Osteoblast (primary cell): ENCODE measurements at places on chromosomes 12 and 14.

DNA sequence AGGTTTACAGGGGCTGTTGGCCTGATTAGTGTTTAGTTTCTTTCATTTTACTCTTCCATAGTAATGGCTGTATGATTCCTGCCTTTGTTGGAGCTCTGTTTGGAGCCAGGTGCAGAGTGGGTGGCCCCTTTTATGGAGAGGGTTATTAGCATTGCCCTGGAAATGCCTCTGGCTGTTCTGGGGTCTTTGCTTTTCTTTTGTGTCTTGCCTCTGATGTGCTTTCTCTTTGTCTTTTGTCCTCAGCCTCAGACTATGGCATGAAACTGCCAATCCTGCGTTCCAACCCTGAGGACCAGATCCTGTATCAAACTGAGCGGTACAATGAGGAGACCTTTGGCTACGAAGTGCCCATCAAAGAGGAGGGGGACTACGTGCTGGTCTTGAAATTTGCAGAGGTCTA lies 6.9 kb downstream of the MLEC start:
- DNase-seq: no peak

DNA sequence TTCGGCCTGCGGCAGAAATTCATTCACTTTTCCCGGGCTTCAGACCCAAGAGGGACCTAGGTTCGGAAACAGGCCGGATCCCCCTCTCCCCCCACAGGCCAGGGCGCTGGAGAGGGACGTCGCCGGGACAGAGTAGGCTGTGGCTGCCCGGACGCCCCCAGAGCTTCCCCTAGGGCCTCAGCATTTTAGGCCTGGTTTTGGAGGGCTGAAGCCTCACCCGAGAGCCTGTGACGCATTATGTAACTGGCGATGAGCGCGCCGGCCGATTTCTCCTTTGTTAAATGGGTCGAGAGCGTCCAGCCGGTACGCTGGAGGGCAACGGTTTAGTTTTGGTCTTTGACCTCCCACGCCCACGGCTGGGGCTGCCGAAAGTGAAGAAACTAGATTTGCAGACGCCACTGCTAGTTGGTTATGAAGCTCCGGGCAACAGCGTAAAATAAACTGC lies 657 bp downstream of the PEBP1 start:
- DNase-seq: no peak

DNA sequence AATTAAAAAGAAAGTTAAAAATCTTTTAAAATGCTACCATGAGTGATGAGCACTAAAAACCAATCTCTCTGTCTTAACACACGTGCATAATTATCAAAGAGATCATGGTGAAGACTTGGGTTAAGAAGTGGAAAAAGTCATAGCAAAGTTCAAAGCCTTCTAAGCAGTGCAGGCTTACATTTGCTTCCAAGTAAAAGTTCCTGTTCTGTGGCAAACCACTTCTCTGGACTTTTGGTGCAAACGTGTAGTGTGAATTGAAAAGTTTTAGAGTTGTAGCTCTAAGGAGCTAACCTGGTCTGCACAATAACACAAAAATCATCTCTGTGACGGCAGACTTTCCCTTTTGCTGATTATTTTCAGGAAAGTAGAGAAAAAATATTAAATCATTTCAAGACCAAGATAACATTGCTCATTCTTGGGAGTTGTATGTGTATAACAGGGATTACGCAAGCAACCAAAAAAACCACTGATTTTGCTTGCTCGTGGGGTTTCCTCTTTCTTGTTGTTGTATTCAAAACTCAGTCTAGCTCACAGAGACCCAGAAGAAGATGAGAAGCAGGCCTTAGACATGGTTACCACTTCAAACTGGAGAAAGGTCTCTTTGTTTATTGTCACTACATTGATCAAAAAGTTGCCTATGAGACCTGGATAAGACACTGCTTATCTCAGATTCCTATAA lies 2.3 kb upstream of the GLIPR1 start:
- peak; percentile 41 for DNase-seq

GRCh38 chr12:56900583-56900982 lies 33.6 kb downstream of the SDR9C7 start:
- DNase-seq: no peak

- no peak for DNase-seq
Observed at GRCh38 chr12:103680591-103681141, 93.6 kb downstream of the STAB2 start.

GRCh38 chr12:94799136-94799535 lies 148.8 kb upstream of the TMCC3 start:
- DNase-seq: no peak

- no peak for DNase-seq
Observed at GRCh38 chr12:107459641-107460040, 226.0 kb upstream of the PWP1 start.

- DNase-seq: no peak
Observed at GRCh38 chr12:123465084-123465483, 7.1 kb downstream of the SNRNP35 start.

DNA sequence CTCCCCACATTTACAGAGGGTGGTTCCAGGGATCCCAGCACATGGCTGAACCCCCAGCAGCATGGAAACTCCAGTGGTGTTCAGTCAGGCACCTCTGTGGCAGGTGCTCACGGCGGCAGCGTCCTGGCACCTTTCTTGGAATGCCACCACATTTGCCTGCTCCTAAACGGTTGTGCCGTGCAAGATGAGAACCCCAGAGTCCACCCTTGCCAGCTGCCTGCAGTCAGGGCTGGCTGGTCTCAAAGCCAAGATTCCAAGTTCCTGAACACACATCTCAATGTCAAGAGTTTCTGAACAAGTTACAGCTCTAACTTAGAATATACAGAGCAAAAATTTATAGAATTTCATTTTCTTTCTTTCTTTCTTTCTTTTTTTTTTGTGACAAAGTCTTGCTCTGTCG lies 38.7 kb downstream of the DDX51 start:
- peak; percentile 35 for DNase-seq

DNA sequence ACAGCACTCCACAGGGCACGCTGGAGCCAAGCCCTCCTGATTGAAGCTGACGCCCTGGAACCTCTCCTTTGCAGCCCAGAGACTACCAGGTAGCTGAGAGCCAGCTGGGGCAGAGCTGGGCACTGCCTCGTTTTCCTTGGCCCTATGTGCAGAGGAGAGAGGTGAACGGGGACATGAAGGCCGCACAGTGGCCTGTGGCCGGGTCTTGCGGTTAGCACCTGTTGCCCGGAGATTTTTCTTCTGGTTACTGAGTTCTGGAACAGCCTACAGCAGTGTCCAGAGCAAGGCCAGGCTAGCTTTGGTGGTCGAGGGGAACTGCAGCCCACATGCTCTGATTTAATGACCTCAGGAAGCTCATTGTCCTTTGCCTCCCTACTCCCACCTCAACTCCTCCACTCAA lies 201.3 kb upstream of the PRMT8 start:
- DNase-seq: peak; percentile 79

DNA sequence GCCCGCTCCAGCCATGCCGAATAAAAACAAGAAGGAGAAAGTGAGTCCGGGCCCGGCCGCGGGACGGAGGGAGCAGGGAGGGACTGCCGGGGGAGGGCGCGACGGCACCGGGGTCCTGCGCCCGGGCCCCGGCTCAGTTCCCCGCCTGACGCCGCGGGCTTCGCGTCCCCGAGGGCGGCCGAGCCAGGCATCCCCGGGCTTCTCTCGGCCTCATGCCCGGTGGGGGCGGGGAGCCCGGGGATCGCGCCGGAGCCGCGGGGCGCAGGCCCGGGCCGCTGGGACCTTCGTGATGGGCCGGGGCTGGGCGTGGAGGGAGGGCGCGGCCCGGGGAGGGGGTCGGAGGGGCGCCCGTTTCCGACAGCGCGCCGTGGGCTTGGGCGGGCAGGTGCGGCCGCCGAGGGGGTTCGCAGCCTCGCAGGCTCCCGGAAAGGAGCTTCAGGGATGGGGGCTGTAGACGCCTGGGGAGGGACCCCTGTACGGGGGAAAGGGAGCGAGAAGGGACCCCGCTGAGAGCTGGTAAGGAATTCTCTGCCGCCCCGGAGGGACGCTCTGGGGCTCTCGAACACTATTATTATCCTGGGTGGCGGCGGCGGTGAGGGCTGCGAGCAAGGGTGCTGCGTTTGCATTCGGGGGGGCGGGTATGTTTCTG lies 496 bp downstream of the PPP2R5C start:
- peak; percentile 96 for DNase-seq

GRCh38 chr12:58765076-58765475 lies 155.2 kb downstream of the LRIG3 start:
- no peak for DNase-seq

DNA sequence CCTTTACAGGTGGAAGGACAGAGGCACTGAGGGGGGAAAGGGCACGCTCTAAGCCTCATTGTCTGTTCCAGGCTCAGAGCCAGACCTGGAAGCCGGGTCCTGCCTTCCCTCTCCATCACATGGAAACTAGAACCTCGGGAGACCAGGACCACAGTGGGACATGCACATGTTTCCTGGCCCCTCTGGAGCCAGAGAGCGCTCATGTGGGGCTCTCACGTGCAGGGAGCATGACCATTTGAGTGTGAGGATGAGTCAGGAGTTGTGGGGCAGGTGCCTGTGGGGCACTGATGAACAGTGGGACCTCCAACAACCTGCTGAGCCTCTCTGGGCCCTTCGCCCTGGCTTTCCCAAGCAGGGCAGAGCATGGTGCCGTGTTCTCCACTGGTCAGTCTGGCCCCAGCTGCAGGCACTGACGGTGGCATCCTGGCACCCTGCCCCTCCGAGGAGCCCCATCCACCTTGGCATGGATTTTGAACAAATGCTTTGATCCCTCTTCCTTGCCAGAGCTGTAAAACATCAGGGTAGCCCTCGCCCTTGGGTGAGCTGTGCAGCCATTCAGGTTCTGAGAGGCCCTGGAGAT lies 100.2 kb downstream of the RIN3 start:
- no peak for DNase-seq

DNA sequence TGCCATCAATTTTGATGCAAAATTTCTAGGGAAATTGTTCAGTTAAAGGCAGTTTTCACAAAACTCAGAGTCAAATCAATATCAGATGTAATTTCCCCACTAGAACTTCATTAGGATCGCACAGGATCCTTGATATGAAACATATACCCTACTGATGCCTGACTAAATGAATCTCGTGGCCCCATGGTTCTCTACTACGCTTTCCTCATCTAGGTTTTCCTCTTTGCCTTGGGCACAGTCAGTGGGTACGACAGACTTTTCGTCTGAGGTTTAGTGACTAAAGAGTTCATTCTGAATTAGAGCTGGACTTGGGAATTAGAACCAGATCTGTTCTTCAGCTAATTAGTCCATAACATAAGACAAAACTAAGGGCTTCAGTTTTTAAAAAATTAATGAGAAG lies 42.5 kb upstream of the GNPNAT1 start:
- DNase-seq: no peak

GRCh38 chr14:37638599-37638998 lies 43.2 kb downstream of the TTC6 start:
- DNase-seq: no peak

DNA sequence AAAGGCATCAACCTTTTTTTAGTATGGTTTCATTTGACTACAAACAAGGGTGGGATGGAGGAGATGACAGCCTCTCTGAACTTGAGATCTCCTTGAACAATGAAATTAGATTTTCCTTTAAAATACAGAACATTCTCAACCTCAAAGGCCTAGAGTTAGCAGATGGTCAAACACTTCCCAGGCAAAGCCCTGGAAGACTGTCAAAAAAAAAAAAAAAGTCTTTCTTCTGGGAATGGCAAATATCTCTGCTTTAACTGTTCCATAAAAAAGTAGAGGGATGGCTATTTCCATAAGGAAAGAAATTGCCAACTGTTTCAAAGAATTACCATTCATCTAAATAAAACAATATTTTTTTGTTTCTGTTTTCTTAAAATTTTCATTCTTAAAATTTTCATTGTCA lies 870.8 kb downstream of the GALC start:
- no peak for DNase-seq

- no peak for DNase-seq
Observed at GRCh38 chr12:45988264-45988663, 2.1 kb downstream of the SCAF11 start.

DNA sequence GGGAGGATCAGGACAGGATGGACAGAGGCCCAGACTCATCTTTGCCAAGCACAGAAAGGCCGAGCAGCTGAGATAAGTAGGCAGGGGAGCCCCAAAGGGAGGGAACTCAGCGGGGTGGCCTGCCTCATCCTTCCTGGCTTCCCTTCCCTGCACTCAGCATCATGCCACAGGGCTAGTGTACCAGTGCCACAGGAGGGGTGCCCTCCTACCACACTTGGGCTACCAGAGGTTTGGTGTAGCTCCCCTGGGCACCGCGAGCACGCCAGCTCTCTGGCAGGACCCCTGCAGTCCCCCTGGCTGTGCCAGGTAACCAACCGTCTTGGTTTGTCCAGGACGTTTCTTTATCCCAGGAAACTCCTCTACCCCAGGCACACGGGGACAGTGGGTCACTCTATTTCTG lies 123.5 kb downstream of the ESRRB start:
- no peak for DNase-seq

DNA sequence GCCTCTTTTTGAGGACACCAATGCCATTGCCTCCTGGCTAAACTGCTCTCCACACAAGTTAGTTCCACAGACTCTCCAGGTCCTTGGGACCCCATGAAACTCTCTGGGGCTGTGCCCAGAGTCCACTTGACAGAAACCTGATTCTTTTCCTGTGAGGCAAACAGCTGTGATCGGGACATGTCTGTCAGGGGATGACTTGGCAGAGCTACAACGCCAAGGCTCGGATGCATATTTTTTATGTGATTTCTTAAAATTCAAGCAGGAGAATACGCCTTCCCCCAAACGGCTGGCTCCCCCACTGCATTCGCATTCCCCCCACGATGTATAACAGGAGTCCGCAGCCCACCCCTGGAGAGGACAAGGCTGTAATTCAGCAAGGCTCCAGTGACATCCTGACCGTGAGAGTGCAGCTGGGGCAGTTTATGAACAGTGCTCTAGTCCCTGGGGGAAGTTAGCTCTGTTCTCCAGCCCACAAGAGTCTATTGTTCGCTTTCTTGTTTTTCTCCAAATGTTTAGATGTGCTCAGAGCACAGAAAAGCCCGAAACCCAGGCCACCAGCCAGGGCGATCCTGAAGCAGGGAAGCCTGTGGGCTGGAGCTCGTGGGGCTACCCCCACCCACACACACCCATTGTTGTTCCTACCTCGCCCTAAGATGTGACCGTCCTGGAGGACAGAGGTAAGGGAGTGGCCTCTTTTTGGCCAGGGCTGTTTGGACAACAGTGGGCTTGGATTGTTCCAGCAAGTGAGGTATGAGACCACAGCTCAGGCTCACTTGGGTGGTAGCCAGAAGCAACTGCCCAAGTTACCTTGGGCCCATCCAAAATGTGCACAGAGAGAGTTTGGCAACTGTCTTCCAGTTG lies 159.5 kb downstream of the ZFP36L1 start:
- DNase-seq: peak; percentile 88

GRCh38 chr12:24991209-24992049 lies 42.5 kb upstream of the BCAT1 start:
- peak; percentile 85 for DNase-seq

DNA sequence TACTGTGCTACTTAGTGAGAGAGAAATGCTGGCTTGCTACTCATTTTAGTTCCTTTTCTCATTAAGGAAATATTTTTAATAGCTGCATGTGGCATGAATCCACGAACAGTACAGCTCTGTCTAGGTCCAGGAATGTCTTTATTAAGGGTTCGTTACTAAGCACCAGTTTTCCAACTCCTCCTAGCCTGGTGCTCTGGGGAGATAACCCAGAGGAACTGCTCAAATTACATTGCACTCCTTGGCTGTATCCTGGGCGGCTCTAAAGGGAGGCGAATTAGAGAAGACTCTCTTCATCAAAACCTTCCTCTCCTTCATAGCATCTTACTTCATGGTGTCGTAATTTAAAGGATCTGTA lies 101.3 kb downstream of the PPM1A start:
- DNase-seq: no peak
